ENCODE measurements at places on chromosomes 1 and 21. TPM values are rescaled to one million over a fixed set of nuclear protein-coding genes. Genes with fewer than 3 reads are reported as not detected.

DNA sequence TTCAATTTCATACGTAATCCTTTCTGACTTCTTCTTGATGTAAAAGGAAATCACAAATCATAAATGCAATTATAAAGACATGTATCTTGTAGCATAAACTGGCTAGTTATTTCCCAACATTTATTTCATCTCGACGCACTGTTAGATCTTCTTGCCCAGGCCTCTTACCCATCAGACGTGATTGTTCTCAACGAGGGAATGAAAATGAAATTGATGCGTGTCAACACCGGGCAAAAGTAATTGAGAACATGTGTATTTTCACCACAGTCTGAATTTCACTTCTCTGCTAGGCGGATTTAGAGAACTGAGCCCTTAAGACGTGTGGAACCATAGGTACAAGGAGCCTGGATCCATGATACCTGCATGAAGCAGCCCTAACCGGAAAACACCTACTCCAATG, 519.7 kb downstream of the KCNT2 start:
- no peak overlapping the region for H3K27ac ChIP-seq
- no peak for DNase-seq
- no peaks in the 10 kb centered on the region for H3K4me1 ChIP-seq
- no peak overlapping the region for H3K4me3 ChIP-seq
- no peaks in the 10 kb centered on the region for H3K27me3 ChIP-seq
- no peaks in the 10 kb centered on the region for H3K36me3 ChIP-seq

DNA sequence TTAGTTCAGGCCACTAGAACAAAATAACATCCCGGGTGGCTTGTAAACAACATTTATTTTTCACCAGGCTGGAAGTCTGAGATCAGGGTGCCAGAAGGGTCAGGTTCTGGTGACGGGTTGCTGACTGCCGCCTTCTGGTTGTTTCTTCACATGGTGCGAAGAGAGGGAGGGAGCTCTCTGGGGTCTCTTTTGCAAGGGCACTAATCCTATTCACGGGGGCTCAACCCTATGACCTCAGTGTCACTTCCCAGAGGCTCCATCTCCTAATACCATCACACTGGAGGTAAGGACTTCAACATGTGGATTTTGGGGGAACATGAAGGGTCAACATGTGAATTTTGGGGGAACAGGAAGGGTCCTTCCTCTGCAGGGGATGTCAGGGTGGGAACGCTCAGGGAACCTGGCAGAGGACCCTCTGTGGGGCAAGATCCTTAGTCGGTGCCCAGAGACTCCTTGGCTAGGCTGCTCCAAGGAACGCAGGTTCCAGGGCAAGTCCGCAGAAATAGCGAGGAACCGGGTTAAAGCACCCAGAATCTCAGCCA, 8.7 kb upstream of the C2CD2 start:
- DNase-seq: peak; percentile 27
- H3K4me1 ChIP-seq: peaks cover 22% of the 10 kb centered on the region
- no peak overlapping the region for H3K4me3 ChIP-seq
- no peaks in the 10 kb centered on the region for H3K36me3 ChIP-seq
- no peaks in the 10 kb centered on the region for H3K27me3 ChIP-seq

- peaks cover 23% of the 10 kb centered on the region for H3K4me1 ChIP-seq
- H3K27ac ChIP-seq: no peak overlapping the region
- DNase-seq: no peak
- peaks cover 23% of the 10 kb centered on the region for H3K27me3 ChIP-seq
- H3K4me3 ChIP-seq: no peak overlapping the region
- no peaks in the 10 kb centered on the region for H3K36me3 ChIP-seq
These were observed 40.9 kb upstream of the CCDC27 start for GRCh38 chr1:3711381-3711779.

DNA sequence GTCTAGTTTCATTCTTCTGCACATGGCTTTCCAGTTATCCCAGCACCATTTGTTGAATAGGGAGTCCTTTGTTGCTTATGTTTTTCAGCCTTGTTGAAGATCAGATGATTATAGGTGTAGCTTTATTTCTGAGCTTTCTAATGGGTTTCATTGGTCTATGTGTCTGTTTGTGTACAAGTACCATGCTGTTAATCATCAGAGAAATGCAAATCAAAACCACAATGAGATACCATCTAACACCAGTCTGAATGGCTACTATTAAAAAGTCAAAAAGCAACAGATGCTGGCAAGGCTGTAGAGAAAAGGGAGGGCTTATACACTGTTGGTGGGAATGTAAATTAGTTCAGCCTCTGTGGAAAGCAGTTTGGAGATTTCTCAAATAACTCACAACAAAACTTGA, 321.5 kb upstream of the PTBP2 start:
- no peak for DNase-seq
- no peak overlapping the region for H3K27ac ChIP-seq
- no peaks in the 10 kb centered on the region for H3K27me3 ChIP-seq
- H3K4me3 ChIP-seq: no peak overlapping the region
- H3K4me1 ChIP-seq: no peaks in the 10 kb centered on the region

- H3K27me3 ChIP-seq: peaks cover 58% of the 10 kb centered on the region
- no peaks in the 10 kb centered on the region for H3K4me1 ChIP-seq
- no peaks in the 10 kb centered on the region for H3K36me3 ChIP-seq
- no peak overlapping the region for H3K4me3 ChIP-seq
- DNase-seq: no peak
These were observed 23.2 kb upstream of the EFCAB14 start for GRCh38 chr1:46742069-46742468.

PPFIA4 gene
- 21.5 TPM for total RNA-seq

GRCh38 chr1:70892930-70893329, 154.7 kb downstream of the PTGER3 start:
- H3K36me3 ChIP-seq: no peaks in the 10 kb centered on the region
- no peaks in the 10 kb centered on the region for H3K27me3 ChIP-seq
- no peak overlapping the region for H3K27ac ChIP-seq

DNA sequence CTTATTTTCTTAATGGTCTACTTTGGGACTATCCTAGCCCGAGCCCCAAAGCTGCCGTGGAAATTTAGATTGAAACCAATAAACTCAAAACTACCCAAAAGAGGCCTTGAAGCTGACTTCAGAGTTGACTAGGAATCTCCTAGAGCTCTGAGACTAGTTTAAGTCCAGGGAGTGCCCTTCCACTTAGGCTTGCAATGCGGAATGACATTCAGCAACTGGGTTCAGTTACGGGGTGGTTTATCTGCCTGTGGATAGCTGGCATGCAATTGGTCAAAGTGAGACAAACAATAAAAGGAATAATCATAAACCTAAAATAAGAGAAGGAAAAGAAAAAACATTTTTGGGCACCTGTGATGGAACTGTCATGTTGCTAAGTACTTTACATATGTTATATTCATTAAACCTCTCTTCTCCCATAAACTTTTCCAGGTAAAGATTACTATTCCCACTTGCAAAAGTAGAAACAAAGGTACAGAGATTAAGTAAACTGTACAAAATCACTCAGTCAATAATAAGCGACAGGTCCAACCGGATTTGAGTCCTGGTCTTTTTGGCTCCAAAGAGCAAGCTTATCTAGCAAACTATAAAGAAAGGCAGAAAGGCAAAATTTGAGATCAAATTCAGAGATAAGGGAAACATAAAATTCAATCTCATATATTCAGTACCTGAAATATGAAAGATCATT, 56.5 kb downstream of the GPATCH2 start:
- H3K27me3 ChIP-seq: no peaks in the 10 kb centered on the region
- H3K27ac ChIP-seq: no peak overlapping the region
- DNase-seq: no peak
- H3K36me3 ChIP-seq: no peaks in the 10 kb centered on the region
- no peak overlapping the region for H3K4me3 ChIP-seq
- H3K4me1 ChIP-seq: no peaks in the 10 kb centered on the region

- H3K27ac ChIP-seq: no peak overlapping the region
- H3K4me3 ChIP-seq: no peak overlapping the region
- no peaks in the 10 kb centered on the region for H3K4me1 ChIP-seq
- no peak for DNase-seq
- H3K27me3 ChIP-seq: no peaks in the 10 kb centered on the region
These were observed 37.8 kb downstream of the FMO3 start for GRCh38 chr1:171128463-171128862.

NBPF19 gene
- total RNA-seq: 15.4 TPM

EDN2 gene
- total RNA-seq: not detected
